ENCODE measurements at places on chromosomes 12 and 14. TPM values are rescaled to one million over a fixed set of nuclear protein-coding genes. Genes with fewer than 3 reads are reported as not detected.

The STX2 gene
- 36.9 TPM for polyA plus RNA-seq

The CARMIL3 gene
- 2.3 TPM for polyA plus RNA-seq

The FGF6 gene
- not detected for polyA plus RNA-seq

The NEUROD4 gene
- polyA plus RNA-seq, result not detected

The MIP gene
- polyA plus RNA-seq, result 0.18 TPM

The HCAR3 gene
- polyA plus RNA-seq, result not detected

The PSME1 gene
- 206 TPM for polyA plus RNA-seq

- DNase-seq, result no peak
Measured at GRCh38 chr12:108670066-108670631, 36.5 kb upstream of the SELPLG start.

- DNase-seq, result no peak
Measured at GRCh38 chr12:2338381-2338780, 285.6 kb downstream of the CACNA1C start.

DNA sequence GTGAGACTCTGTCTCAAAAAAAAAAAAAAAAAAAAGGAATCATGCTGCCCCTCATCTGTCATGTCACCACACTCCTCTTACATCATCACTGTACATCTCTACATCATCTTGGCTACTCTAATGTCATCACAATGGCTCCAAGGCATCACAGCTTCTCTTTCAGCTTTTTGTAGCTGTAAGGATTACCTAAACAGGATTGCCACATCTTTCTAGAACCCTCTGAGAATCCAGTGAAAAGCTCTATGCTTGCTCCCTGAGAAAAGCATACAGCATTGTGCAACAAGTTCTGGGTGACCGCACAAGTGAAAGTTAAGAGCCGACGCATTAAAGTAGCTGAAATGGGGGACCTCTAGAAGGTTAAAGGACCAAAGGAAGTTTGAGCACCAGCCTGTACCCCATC is 272.5 kb downstream of the C12orf50 start:
- DNase-seq, result no peak

DNA sequence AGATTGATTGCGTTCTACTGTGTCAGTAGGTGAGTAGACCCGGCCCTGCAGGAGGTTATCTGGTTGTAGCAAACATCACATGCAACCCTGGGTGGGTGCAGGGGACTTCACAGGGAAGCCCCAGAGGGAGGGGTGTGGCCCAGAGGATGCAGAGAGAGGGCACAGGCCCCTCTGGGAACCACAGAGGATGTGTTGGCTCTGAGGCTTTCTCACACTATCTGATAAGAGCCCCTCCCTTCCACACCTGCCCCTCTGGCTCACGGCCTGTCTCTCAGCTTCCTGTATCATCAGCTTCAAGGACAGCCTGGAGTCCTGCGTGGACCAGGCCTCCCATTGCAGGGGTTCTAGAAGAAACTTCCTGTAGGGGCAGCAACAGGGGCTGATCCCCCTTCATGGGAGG is 101.9 kb downstream of the RIN3 start:
- no peak for DNase-seq

DNA sequence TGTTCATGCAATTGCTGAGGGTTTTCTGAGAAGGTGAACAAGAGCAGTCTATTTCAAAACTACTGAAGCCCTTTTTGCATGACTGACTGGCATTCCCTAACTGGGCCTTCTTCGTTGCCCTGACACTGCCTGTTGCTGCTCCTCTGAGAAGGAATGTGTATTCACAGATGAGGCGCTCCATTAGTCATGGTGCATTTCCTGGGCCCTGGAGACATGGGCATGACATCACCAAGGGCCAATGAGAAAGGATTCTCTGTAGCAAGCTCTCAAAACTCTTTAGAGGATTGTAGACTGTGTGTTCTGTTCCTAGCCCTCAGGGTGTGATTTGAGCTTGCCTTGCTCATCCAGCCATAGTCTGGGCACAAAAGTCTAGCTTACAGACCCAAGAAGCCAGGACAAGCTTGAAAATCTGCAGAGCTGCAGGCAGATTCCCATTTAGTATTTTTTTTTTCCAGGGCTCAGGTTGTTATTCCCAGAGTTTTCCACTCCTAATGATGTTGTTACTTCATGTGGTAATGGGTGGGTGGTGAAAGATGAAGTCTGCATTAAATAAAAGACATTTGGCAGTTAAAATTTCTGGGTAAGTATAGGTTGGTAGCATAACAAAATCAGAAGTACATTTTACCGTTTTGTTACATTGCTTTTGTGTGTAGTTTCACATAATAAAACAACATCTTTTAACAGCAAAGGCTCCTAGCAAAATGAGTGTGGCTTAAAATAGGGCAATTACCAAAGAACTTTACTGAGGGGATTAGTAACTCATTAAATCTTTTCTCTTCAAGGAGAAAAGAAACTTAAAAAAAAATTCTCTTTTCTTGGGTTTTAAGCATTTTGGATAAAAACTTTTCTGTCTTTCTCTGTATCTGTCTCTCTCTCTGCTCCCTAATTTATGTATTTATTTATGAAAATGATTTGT is 318.4 kb downstream of the RAD51B start:
- no peak for DNase-seq

DNA sequence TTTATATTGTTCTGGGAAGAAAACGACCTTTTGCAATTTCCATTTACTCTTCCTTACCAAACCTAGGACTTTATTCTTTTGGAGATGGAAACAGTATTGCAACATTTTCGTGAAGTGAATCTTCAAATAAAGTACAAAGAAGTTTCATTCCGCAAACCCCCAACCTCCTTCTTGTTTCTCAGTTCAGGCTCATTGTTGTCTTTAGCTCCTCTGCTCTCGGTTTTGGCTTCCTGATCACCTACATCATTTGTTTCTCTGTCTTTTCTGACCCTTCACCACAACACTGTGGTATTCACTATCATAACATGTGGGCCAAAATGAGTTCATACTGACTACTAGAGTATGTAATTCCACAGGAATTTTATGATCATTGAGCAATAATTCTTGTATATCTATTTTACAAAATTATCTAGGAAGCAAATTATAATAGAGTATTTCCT is 266.8 kb downstream of the ADAMTS20 start:
- no peak for DNase-seq

GRCh38 chr12:49907352-49907751 is 3.7 kb upstream of the FAIM2 start:
- peak; percentile 24 for DNase-seq

DNA sequence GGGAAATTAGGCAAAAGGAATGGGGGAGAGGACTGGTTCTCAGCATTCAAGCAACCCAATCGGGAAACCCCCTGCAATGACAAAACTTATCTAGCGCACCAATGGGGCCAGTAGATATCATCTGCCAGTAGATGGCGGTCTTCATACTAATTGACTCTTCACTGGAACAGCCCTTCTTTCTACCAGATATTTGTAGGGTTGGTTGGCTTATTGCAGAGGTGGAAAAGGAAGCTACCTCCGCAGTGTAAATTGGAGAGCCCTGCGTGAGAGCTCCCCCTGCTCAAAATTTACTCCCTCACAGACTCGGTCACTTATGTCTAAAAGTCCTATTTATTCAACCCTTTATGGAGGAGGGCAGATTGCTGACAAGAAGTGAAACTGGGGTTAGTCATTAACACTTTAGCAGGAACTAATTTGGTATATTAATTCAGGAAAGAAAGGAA is 166.1 kb upstream of the CCND2 start:
- peak; percentile 42 for DNase-seq

- no peak for DNase-seq
Measured at GRCh38 chr12:2299206-2299605, 246.4 kb downstream of the CACNA1C start.

DNA sequence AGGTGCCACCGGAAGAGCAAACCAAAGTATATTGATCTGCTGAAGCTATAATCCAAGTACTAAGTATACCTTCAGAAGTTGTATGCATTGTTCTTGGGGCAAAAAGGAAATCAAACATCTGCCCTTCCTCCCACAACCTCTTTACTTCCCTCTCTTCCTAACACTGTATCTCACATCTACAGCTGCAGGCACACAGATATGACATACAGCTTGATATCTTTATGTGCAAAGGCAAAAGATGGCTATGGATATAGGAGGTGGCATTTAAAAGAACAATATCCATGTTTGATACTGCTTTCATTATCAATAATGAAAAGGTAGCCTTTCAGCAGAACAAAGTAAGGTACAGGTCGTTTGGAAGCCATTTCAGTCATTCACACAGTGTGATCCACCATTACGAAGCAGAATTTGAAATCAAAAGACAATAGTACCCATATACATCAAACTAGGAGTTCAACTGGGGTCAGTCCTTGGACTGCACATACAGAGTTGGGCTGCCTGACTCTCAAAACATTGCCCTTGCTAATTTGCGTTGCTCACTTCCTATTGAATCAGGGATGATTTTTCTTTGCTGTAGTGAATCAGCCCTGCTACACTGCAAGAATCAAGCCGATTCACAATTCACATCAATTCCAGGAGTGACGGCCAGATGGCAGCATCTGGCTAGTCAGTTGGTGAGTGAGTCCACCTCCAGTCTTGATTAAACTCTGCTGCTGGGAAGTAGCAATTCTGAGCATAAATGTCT is 8.9 kb downstream of the ANG start:
- peak; percentile 60 for DNase-seq

DNA sequence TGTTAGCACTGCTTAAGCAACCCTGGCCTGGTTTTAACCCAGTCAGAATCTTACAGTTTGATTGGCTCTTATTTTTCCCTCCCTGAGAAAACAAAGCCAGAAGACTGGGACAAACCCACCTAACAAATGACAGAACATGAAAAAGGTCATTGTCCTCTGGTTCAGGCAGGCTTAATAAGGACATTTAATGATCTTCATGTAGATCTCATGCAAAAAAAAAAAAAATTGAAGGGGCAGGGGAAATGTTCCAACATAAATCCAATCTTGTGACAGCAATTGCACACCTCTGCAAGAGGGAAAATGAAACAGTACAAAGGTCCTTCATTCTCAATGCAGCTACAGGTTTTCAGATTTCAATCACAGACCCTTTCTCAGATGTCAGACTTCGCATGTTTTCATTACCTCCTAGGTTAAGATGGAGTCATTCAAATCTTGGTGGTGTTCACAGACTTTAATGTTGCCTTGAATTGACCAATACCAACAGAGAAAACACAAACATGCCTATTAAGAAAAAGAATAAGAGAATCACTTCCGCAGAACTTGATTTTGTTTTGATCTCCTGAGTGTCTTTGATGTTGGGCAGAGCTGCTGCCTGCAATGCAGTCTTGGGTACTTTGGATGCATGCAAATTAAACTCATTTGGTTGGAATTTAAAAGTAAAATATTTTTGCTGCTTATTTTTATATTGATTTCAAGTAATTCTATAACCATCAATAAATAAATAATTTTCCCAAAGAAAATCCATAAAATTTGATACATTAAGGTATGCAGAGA is 359.0 kb downstream of the BTG1 start:
- no peak for DNase-seq

DNA sequence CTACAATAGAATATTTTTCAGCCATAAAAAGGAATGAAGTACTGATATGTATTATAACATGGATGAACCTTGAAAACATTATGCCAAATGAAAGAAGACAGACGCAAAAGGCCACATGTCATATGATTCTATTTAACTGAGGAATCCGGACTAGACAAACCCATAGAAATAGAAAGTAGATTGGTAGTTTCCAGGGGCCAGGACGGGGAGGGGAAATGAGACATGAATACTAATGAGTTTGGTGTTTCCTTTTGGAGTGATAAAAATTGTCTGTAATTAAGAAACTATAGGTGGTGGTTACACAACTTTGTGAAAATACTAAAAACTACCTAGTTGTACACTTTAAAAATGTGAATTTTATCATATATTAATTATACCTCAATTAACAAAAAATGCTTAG is 247.6 kb downstream of the BCAT1 start:
- no peak for DNase-seq

- DNase-seq, result no peak
Measured at GRCh38 chr14:55327179-55327578, 56.0 kb downstream of the FBXO34 start.

DNA sequence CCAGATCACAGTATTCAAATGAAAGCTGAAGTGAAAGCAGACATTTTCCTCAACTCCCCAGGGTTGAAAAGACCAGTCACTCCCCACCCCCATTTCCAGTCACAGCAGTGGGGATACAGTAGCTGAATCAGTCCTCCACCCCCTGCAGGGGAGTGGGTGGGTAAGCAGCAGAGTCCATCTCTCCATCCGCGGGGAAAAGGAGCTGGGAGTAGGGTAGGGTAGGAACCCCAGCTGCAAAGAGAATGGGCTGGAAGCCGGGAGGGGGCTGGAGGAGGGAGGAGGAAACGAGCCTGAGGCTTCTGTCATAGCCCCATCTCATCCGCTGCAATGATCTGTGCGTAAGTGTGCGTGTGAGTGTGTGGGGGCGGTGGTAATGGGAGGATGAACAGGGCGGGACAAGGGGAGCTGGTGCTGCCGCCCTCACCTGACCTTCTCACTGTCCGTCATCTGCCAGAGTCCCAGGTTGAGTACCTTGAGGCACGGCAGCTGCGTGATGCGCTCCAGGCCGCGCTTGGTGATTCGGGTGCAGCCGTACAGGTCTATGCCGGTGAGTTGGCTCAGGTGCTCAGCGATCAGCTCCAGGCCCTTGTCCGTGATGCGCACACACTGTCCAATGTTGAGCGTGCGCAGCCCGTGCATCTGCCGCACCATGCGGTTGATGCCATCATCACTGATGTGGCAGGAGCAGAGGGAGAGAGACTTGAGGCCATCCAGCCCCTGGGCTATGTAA is 1.8 kb downstream of the FBXL14 start:
- no peak for DNase-seq

GRCh38 chr14:71011479-71011878 is 104.2 kb downstream of the PCNX1 start:
- DNase-seq, result no peak

GRCh38 chr14:52238682-52239081 is 28.8 kb upstream of the PTGDR start:
- DNase-seq, result no peak

DNA sequence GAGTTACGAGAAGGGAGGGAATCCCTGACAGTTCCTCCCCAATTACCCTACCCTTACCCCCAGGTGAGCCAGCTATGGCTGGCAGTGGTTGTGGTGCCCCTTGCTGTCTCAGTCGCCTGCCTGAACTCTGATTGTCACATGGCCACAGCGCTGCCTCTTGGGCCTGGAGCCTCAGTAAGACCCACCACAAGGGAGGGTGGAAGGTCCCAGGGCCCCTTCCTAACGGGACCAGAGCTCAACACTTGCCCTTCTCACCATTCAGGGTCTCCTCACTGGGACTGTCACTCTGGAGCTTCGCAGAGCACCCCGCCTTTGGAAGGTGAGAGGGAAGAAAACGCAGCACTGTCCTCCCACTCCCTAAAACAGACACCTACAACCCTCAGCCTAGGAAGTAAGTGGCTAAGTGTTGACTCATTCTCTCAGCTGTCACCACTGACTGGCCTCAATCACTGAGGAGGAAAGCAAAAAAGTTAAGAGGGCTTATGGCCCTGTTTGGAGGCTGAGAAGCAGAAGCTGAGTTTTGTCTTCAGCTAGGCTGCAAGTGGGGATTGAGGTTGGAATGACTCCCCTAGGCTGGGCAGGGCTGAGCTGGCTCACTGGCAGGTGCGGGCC is 1.0 kb downstream of the TMEM253 start:
- DNase-seq, result no peak

- DNase-seq, result peak; percentile 57
Measured at GRCh38 chr14:94689218-94689984, 77.2 kb downstream of the SERPINA3 start.

GRCh38 chr14:61025251-61026223 is 44.5 kb downstream of the SLC38A6 start:
- DNase-seq, result peak; percentile 56

Measured in left lung (tissue), 14 donors.